Keratinocyte (primary cell): ENCODE measurements at places on chromosomes 11 and 22.

GRCh38 chr11:46918083-46918787 lies at the start of gene LRP4:
Gene LRP4, minus strand, starts transcription at chr11:46918550. Its CDS starts 171 bp downstream, at chr11:46918379.
- no peak for DNase-seq

GRCh38 chr11:28054821-28055220 lies 53.1 kb downstream of the KIF18A start:
- DNase-seq, result no peak

- DNase-seq, result no peak
Measured at GRCh38 chr11:122168218-122168617, 52.2 kb upstream of the BLID start.

DNA sequence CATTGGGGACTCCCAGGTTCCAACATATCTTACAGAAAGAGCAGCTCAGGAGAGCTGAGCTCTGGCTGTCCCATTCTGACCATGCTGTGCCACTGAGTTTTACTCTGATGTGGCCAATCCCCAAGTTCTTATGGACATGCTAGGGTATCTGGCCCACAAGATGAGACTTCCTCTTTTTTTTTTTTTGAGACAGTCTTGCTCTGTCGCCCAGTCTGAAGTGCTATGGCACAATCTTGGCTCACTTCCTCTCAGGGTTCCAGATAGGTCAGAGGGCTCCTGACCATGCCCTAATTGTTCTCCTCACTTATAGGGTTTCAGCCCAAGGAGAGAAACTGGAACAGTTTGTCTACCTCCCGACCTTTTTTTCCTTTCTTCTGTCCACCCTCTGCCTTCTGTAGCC lies 152.3 kb upstream of the CCDC90B start:
- DNase-seq, result no peak

GRCh38 chr11:78045851-78046485 lies 17.7 kb upstream of the THRSP start:
- no peak for DNase-seq
